CD4-positive, alpha-beta T cell (primary cell): ENCODE measurements at places on chromosomes 13 and 19. TPM values are rescaled to one million over a fixed set of nuclear protein-coding genes. Genes with fewer than 3 reads are reported as not detected.

Gene ZNF773
- 20.3 TPM for total RNA-seq

Gene OR7D2
- total RNA-seq, result not detected

Gene PPFIA3
- 2.0 TPM for total RNA-seq

Gene C3
- total RNA-seq, result 0.55 TPM

Gene FKRP
- total RNA-seq, result 19.0 TPM

Gene KLK14
- 0.22 TPM for total RNA-seq

Gene PNMA8B
- total RNA-seq, result 0.19 TPM

Gene RDH8
- total RNA-seq, result not detected

Gene IL4I1
- 5.4 TPM for total RNA-seq

Gene FPR2
- not detected for total RNA-seq

Gene SWSAP1
- total RNA-seq, result 2.7 TPM
